Jurkat, Clone E6-1 (cell line): ENCODE measurements at places on chromosomes 1 and 21.
A peak's percentile ranks its signal among the peaks of the same experiment; 100 is the strongest.

DNA sequence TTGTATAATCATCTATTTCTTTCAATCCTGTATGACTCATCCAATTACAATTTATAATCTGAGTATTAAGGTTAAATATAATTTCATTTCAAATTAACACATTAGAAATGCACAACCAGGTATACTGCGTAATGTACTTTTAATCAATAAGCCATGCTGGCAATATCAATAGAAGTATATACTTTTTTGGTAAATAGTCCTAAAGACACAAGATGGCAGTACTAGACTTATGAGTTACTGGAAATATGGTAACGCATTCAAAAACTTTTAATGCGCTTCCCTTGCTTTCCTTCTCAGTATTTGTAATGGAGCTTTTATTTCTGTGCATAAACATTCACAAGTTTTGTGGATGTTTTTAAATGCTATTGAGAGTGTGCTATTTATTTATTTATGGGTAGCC lies 1162.0 kb upstream of the TMPRSS15 start:
- DNase-seq, result no peak

DNA sequence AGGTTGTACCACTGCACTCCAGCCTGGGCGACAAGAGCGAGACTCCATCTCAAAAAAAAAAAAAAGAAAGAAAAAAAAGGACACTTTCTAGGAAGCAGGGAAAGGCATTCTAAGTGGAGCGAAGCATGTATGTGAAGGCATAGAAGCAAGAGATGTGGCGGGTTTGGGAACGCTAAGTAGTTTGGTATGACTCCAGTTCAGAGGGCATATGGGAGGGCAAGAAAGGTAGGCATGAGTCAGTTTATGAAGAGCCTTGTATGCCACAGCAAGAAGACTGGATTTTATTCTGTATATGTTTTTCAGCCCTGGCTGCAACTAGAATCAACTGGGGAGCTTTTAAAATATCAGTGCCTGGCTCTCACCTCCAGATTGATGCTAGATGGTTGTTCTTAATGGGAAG lies 4.4 kb upstream of the ELOVL1 start:
- DNase-seq, result no peak

DNA sequence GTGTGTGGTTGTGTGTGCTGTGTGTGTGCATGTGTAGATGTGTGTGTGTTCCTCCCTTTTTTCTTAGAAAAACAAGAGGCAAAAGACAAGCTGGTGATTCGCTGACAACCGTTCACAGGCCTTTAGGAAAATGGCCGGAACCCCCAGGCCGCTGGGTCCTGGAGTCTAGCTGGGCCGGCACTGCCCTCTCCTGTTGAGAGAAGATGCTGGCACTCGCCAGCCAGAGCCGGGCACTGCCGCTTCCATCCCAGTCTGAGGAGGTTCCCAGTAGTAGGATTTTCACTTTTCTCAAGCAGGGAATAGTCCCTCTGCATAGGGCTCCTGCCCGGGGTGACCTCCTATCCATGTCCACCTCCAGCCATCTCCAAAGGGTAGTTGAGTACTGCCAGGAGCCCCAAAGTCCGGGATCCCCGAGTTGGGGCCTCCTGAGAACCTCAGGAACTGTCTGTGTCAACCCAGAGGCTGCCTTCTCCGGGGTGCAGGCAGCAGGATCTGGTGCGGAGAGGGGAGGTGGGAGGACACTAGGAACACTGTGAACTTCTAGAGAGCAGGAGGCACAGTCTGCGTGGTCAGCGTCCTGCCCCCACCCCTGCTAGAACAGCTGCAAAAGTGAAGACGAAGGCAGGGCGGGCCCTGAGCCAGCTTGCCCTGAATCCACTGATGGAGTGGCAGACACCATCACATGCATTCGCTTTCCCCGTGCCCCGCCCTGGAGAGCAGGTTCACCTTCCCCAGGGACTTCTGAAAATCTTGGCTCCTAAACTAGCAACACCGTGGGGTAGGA lies 44.1 kb upstream of the ARHGEF16 start:
- no peak for DNase-seq

DNA sequence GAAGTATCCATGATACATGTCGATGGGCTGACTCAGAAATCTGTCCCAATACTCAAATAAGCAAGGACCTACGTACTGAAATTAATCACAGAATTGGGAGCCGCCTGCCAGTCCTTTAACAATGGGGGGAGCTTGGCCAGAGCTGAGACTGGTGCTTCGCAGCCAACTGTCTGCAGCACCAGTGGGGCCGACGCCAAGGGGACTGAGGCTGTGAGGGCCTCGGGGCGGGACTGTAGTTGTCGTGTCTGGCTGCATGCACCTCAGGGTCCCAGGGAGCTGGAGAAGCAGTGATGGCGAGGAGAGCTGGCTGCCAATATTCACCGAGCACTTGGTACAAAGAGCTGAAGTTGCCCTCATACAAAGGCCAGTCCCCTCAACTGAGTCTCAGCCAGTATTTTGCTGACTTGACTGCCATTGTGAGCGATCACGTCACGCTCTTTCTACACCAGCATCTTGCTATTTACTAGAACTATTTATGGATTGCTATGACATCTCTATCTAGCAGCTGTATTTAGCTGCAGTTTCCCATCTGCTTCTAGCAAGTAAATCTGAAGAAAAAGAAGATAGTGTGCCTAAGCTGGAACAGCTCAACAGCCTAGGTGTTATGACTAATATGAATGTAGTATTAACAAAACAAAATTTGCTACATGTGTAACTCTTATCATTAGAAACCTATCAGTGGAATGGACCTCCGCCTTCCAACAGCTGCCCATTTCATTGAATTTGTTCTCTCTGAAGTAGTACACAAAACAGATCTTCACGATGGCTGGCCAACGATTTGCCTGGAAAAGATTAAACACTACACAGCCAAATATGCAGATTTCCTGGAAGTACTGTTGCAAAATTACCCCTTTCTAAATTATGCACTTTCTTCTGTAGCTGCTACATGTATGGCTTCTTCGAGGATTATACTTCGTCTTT lies 29.1 kb downstream of the EVI5 start:
- DNase-seq, result no peak

- no peak for DNase-seq
Measured at GRCh38 chr1:62341615-62342014, 22.4 kb upstream of the KANK4 start.

DNA sequence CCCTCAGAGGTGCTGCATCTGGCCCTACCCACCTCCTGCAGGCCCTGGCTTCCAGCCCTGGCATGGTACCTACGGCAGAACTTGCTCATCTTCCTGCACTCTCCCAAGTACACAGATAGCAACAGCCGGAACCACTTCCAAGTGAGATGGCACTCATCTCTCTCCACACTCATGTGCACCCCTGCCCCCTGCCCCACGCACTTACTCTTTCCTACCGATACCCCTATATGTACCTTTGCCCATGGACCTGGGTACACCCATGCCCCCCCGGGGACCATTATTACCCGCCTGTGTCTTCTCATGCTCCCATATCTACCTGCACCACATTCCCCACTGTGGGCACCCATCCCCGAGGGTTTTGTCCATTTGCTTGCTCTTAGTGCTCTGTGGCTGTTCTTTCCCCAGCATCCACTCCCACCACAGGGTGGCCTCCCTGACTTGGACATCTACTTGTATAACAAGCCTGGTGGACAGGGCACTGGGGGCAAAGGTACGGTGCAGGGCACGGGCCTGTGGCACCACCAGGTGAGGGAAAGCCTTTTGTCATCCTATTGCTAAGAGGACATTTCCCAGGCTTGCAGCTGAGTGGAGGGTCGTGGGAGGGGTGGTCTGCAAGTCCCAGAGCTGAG lies 14.7 kb downstream of the HYI start:
- no peak for DNase-seq

DNA sequence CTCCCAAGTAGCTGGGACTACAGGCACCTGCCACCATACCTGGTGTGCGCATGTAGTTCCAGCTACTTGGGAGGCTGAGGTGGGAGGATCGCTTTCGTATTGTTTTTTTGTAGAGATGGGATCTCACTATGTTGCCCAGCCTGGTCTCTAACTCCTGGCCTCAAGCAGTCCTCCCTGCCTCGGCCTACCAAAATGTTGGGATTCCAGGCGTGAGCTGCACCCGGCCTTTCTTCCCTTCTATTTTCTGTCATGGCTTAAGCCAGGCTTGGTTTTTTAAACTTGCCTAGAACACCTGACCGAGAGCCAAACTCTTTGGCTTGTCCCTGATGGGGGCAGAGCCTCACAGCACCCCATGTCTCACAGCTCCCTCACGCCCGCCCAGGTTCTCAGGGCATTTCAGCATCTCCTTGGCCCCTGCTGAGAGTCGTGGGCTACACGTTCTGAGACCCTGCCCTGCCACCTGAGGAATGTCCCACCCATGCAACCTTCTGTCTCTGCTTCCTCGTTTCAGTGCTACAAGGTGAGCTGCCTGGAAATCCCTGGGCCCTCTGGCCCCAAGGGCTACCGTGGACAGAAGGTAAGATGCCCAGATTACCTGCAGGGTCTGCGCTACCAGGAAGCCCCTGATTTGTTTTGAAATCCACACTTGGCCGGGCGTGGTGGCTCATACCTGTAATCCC lies 15.7 kb downstream of the COL6A2 start:
- no peak for DNase-seq

- DNase-seq, result no peak
Measured at GRCh38 chr1:190029441-190029840, 448.2 kb downstream of the BRINP3 start.

- DNase-seq, result no peak
Measured at GRCh38 chr1:58005212-58005611, 541.3 kb downstream of the OMA1 start.

GRCh38 chr1:166354406-166354805 lies 187.6 kb upstream of the FAM78B start:
- DNase-seq, result peak; percentile 1

- DNase-seq, result peak; percentile 26
Measured at GRCh38 chr1:207672522-207673130, 27.7 kb downstream of the CR1L start.

DNA sequence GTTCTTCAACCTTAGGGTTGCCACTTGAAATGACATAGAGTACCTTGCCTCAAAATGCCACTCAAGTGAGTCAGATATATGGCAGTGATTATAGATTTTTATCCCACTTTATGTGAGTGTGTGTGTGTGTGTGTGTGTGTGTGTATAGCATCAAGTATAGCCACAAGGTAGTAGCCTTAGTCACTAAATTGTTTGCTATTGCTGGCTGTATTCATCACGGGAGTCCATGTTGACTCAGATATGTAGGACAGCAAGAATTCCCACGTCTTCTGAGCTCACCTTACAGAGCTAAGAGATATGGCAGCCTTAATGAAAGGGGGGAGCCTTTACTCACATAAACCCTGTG lies 9.3 kb downstream of the ETS2 start:
- DNase-seq, result no peak

DNA sequence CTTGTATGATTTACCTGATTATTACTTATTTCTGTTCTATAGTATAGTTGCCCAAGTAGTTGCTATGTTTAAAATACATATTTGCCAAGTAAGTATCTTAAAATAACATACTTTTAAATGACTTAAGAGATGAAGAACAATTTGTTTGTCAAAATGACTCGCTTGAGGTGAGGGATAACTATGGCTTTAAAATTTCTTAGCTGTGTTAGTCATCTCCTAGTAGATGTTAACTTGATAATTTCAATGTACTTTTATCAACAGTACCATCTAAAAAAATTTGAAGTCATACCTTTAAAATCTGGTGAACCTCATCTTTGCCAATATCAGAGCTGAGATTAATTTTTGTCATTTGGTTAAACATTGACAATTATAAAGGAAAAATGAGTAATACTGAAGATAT lies 37.7 kb downstream of the ODR4 start:
- DNase-seq, result no peak

DNA sequence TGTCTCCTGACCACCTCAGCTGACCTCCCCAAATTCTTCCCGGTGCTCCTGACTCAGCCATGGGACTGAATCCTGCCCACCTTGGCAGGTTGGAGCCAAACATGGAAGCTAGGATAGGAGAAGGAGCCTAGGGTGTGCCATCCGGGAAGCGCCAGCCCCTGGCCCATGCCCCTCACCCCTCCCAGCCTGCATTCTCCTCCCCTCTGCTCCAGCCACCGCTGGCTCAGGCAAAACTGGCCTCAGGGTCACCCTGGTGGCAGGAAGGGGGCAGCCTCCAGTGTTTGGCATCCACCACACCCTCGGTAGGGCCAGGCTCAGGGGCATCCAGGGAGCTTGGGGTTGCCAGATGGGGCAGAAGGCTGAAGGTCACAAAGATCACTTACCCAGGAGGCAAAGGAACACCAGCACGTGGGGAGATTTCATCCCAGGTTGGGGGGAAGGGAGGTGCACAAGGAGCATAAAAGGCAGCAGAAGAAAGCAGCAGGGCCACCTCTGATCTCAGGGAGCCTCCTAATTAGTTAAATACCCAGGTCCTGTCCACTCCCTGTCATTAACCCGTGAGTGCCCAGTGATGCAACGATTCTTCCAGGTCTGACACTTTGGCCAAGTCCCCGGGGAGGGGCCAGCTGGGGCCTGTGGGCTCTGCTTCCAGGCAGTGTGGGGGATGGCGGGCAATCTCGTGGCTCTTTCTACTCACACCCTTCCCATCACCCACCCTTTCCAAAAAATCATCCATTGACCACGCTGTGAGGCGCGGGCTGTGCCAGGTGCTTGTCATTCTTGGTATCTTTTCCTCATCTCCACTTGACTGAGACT lies at the start of gene PLA2G2E:
TSS of gene PLA2G2E (minus strand) at position 481 of the 816 bp plus-strand sequence. CDS start at position 423, 58 bp downstream.
- DNase-seq, result no peak

DNA sequence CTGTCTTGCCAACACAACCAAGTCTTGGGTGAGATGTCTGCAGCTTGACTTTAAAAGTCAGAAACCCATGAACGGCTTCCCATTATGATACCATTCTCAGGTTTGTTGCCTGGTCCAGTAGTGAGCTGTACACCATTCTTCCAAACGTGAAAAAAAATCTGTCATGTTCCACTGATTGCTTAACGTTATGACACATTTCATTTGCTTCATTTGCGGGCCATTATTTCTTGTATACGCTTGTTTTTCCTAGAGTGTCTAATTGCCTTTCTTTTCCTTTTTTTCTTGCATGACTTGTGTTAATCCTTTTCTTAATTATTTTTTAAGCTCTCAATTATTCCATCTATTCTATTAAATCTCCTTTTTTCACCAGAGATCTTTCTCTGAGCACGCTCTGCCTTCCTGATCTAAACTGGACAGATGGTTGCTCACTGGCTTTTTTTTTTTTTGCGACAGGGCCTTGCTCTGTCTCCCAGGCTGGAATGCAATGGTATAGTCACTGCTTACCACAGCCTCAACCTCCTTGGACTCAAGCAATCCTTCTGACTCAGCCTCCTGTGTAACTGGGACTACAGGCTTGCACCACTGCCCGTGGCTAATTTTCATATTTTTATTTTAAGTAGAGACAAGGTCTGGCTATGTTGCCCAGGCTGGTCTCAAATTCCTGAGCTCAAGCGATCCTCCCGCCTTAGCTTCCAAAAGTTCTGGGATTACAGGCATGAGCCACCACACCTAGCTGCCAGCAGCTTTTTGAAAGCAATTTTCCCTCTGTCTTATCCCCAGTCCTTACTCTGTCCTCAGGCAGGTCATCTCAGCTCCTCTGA lies 31.7 kb upstream of the CAMTA1 start:
- DNase-seq, result no peak

- DNase-seq, result peak; percentile 16
Measured at GRCh38 chr1:224747578-224747977, 131.5 kb downstream of the CNIH3 start.

DNA sequence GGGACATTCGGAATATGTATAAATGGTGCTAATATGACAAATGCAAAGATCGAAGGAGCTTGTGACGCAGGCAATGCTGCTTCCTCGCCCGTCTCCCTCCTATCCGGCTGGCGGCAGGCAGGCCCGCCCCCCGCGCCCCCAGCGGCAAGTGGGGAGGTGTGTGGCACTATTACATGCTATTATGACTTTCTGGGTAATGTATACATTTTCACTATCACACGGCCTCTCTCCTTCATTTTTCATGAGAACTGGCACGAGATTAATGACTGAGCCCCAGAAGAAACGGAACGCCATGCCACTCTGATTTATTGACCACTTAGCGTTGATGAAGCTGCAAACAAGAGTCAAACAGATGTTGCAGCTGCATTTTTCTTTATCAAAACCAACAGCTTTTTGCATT lies 138.9 kb upstream of the VAMP3 start:
- no peak for DNase-seq
